ENCODE measurements at places on chromosomes 11 and 22.

DNA sequence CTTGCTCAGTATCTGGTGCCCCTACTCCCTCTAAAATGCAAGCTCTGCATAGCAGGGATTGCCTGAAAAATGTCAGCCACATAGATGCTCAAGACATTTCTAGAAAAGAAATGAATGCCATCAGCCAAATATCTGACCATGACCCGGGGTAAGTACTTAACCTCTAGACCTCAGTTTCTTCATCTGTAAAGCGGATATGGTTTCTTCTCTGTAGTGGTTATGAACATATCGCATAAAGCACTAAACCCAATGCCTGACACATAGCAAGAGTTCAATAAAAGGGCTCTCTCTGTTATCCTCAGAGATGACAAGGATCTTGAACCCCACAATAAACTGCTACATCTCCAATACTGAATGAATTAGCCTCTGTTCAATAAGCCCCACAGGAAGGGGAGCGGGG lies 122.6 kb downstream of the ABTB2 start:
- no peak for DNase-seq

GRCh38 chr11:77117492-77117891 lies 10.6 kb upstream of the MYO7A start:
- no peak for DNase-seq

- DNase-seq: no peak
Measured at GRCh38 chr11:47723041-47723440, 7.9 kb upstream of the AGBL2 start.

DNA sequence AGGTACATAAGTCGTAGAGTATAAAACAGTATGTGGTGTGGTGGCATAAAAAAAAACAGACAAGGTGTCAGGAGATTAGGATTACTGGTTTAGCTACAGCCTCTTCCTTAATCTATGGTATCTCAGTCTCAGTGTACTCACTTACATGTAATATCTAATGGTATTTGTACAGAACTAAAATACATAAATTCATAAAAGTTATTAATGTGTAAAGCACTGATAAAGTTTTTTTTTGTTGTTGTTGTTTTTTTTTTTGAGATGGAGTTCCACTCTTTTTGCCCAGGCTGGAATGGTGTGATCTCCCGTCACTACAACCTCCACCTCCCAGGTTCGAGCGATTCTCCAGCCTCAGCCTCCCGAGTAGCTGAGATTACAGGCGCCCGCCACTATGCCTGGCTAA lies 2.9 kb downstream of the PTS start:
- DNase-seq: no peak

DNA sequence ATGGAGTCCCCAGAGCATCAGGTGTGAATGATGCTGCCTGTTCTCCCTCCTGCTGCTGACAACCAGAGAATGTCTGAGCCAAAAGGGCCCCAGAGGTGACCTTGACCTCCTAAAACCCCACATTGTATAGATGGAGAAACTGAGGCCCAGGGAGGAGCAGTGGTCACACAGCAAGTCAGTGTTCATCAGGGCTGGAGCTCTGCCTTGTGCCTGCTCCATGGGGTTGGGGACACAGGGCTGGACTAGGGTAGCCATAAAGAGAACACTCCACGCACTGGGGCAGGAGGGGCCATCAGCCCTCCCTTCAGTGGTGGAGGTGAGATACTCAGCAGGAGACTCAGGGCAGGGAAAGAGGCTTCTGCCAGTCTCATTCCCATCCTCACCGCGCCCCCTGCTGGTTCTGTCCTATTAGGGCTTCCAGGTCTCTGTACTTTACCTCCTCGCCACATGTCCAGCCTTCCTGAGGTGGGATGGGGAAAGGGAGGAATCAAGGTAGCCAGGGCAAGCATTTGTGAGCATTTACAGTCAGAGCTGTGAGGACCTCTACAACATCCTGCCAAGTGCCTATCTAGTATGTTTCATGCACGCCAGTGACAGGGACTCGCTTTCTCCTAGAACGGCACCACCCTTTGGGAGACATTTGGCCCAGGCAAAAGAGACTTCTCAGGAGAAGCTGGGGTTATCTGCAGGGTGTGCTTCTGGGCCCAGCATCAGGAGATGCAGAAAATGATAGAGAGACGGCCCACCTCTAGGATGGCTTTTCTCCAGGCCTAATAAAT lies 43.2 kb downstream of the NEU3 start:
- DNase-seq: no peak

GRCh38 chr11:94563176-94563847 lies 3.9 kb upstream of the PIWIL4 start:
- no peak for DNase-seq

DNA sequence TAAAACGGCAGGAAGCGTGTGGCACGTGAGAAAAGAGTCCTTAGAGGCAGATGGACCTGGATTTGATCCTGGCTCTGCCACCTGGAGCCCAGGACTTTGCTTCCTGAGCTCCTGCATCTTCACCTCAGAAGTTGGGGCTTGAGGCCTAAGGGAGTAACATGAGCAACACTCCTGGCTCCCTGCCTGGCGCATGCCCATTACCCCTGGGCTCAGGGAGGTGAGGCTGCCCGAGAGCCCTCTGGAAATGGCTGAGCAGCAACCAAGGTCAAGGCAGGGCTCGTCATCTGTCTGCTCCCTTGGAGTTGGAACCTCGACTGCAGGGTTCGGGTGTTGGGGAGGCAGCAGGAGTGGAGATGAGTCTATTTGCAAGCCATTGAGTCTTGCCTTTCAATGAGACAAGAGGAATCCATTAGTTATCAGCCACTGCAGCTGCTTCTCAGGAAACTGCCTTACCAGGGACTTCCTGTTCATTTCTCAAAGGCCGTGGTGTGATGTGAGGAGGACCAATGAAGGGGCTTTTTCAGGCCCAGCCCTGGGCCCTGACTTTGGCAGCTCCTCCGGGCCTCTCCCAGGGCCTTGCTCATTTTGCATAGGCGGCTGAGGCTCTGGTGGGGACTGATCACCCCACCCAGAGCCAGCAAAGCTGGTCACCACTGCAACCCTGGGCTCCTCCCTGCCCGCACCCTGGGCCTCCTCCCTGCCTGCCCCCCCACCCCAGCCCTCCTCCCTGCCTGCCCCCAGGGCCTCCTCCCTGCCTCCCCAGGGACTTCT lies 6.4 kb downstream of the FADS2 start:
- DNase-seq: no peak

DNA sequence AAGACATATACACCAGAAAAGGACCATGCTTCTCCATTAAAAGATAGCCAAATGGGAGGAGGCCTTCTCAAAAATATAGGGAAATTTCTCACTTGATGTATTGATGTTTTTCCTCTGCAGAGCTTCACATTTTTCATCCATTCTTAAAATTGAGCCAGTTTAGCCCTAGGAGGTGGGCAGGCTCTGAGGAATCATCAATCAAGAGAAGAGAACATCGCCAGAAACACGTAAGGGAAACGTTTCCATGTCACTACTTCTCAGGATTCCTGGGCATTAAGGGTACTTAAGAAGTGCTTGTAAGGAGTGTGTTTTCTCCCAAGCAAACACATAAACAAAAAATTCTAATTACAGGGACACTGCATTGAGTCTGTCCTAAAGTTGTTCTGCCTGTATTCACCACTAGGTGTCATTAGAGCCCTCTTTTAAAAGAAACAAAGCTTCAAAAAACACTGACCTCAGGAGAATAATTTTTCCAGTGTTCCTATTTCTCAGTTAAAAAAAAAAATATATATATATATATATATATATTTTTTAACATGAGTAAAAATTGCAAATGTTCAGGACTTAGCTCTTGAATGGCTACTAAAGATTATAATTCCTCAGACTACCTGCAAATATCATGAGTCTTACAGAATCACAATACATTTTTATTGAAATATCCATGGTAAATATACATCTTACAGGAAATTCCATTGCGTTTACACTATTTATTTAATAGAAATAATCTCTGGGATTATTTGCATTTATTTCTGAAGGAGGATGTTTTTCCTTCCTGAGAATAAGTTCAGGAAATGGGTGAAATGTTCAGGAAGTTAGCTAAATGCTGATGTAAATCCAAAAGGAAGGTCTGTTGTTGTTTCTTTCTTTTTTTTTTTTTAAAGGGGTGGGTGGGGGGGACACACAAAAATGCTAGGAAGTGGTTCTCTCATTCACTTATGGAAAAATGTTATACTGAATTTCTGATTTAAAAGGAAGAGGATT lies 16.0 kb downstream of the FZD4 start:
- DNase-seq: no peak

DNA sequence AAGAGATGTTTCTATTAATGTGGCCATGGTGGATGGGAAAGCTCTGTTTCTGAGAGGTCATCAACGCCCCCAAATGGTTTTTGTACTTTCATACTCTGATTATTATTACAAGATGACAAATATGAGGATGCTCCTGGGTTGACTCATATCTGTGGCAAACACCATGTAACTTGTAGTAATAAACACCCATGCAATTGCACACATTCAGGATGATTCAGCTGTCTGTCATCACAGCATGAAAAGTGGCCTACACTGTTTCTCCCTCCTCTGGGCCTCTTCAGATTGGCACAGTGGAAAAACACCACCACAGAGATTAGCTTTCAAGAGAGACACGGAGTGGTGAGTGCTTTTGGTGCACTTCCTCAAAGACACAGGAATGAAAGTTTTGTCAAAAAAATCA lies 85.4 kb downstream of the MTNR1B start:
- DNase-seq: peak; percentile 62

DNA sequence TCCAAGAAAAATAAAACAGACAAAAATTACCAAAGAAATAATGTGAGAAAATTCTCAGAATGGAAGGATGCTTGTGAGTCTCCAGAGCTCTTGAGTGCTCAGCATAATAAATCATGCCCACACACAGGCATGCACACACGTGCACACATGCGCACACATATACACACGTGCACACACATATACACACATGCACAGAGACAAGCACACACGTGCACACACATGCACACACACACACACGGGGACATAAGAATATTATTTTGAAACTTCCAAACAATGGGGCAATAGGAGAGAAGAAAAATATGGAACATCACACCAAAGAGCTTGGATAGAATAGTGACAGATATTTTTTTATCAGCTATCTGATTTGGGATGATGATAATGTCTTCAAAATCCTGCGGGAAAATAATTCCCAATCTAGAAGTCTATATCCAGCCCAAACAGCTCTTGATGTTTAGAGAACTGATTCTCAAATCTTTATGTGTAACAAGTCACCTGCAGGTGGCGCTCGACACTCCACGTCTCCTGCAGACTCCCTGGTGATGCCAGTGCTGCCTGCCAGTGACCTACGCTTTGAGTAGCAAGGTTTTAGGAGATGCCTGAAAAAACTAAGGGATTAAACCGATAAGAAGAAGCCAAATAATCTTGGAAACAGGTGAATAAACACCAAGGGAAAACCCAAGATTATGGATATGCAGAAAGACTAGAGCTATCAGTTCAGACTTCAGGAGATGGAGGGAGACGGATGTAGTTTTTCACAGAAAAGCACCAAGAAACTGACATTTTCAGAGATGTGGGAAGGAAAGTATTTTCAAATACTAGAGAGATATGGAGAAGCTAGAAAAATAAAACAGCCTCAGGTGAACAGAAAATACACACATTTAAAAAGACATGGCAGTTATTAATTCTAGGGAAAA lies 743.6 kb downstream of the ETS1 start:
- no peak for DNase-seq

GRCh38 chr22:48827268-48827846 lies 1000.3 kb downstream of the BRD1 start:
- no peak for DNase-seq

DNA sequence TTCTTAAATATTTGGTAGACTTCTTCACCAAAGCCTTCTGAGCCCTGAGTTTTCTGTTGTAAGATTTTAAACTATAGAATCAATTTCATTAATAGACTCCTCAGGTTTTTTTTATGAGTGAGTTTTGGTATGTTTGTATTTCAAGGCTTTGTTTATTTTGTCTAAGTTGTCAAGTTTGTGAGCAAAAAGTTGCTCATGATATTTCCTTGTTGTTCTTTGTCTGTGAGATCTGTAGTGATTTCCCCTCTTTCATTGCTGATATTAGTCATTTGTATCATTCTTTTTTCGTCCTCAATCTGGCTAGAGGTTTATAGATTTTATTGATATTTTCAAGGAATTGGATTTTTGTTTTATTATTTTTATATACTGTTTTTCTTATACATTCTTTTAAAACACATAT lies 121.0 kb downstream of the MORC2 start:
- DNase-seq: no peak

DNA sequence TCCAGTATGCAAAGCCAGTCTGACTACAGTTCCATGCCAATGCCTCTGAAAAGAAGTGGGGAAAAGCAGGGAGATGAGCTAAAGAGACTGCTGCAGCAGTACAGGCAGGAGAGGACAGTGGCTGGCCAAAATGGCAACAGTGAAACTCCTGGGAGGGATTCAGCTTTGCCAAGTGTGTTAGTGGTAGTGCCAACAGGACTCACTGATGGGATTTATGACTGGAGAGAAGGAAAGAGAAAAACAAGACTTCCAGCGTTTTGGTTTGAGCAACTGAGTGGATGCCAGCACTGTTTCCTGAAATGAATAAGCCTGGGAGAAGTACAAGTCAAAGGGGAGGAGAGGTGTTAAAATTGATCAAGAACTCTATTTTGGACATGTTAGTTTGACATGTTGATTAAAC lies 80.9 kb downstream of the PLEKHA7 start:
- DNase-seq: no peak

DNA sequence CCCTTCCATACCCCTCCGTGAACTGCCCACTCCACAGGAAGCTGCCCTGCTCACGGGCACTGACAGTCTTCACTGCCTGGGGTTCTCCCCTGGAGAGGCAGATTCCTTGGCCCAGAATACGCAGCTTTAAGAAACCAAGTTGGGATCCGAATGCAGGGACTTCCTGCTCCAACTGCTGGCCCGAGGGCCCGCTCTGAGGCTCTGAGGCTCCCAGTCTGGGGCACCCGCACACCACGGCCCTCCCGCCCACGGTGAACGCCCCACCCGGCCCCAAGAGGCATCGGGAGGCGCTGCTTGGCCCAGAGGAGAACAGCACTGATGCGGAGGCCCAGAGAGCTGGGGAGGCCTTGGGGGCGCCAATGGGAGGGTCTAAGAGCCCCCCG lies 42.3 kb downstream of the IGF2 start:
- no peak for DNase-seq

DNA sequence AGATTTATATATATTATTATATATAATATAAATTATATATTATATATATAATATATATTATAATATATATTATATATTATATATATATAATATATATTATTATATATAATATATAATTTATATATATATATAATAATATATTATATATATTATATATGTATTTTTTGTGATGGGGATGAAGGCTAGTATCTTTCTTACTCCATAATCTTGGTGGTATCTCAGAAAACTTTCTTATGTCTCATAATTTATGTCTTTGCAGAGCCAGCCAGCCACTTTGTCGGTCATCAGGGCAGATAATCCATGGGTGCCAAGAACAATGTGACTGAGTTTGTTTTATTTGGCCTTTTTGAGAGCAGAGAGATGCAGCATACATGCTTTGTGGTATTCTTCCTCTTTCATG lies at the start of gene OR4S1:
TSS of gene OR4S1 (plus strand) at position 301 of the 400 bp plus-strand sequence. CDS start at position 301, 0 bp downstream.
- no peak for DNase-seq

DNA sequence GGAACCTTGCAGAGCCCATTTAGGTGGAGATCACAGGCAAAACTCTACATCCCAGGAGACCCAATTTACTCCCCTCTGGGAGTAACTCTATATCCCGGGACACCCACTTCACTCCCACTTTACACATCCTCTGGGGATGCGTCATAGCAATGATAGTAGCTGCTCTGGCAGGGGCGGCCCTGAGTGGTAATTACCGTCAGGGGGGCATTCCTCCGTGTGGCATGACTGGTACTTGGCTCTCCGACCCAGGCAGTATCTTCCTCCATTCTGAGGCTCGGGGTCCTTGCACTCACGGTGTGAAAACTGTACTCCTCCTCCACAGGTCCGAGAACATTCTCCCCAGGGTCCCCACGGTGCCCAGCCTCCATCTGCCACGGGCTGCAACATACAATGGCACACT lies 17.2 kb downstream of the ADAMTS8 start:
- no peak for DNase-seq
